Ascending aorta (tissue), 2 donors: ENCODE measurements at places on chromosomes 12 and 14.

GRCh38 chr12:47545938-47546609 lies 159.8 kb downstream of the RPAP3 start:
- DNase-seq: no peak

DNA sequence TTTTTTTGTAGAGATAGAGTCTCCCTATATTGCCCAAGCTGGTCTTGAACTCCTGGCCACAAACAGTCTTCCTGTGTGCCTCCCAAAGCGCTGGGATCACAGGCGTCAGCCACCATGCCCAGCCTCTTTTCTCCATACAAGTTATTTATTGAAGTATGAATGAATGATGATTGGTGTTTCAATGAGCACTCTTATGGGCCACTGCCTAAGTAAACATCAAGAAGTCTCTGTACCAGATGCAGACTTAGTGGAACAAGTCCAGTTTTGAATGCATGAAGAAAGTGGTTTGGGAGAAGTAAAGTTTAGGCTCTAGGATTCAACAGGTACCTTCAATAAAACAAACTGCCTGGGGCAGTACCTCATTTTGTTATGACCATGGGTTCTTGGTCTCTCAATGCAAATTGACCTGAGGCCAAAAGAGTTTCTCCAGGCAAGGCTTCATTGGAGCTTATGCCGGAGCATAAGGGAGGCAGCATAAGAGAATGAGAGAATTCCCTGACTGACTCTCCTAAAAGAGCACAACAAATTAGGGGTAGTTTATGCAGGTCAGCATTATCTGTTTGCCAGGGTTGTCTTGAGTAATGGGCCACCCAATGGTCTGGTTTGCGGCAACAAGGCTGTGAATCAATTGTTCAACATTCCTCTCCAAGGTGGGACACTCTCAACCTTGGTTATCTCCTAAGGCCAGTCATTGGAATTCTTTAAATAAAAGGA lies 1.1 kb upstream of the GMFB start:
- DNase-seq: no peak

DNA sequence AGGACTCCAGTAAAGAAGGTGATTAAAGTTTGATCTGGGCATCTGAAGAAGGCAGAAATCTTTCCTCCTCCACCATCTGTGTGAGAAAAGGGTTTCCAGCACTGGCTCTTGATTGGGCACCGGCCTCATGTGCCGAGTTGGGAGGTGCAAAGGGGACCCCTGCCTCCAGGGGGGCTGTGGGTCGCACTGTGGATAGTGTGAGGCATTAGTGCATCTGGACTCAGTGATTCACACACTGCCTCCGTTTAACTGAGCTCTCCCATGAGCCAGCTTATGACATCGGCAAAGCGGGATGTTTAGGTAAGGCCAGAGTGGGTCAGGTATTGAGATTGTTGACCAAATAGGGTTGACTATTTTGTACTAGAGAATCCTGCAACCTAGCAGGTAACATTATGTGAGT lies 8.9 kb downstream of the C1S start:
- DNase-seq: no peak

DNA sequence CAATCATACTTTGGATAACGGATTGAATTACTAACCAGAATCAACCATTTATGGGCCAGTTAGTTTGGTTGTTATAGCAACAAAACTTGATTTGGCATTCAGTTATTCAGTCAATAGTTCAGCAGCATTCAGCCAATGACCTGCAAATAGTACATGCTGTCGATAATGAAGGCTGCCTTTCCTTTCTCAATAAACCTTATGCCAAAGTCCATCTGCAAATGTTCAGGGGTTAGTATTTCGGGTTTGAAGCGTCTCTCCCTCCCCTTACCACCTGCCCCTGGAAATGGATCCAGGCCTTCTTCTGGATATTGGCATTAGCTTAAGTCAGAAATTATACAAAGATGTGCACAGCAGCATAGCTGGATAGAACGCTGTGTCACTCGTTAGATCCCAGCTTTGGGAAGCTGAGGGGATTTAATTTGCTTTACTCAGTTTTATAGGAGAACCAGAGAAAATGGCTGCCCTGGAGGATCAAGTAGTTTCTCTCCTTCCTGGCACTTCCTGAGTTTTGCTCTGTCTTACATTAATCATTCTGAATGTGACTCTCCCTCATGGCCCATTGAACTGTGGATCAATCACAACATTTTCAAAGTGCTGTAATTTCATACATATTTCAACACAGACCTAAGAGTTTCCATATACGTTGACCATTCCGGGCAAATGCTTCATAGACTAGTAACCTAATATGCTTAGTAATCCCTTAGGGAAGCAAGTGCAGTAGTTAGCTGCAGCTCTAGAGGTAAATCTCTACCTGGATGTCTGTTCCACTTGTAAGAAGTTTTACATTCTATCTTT lies 46.7 kb upstream of the PTPRR start:
- DNase-seq: no peak

- DNase-seq: no peak
Observed at GRCh38 chr12:92769124-92769901, 66.5 kb downstream of the PLEKHG7 start.

- no peak for DNase-seq
Observed at GRCh38 chr12:88897723-88898122, 317.5 kb upstream of the KITLG start.
